ENCODE measurements at places on chromosomes 7 and 10. TPM values are rescaled to one million over a fixed set of nuclear protein-coding genes. Genes with fewer than 3 reads are reported as not detected.

DNA sequence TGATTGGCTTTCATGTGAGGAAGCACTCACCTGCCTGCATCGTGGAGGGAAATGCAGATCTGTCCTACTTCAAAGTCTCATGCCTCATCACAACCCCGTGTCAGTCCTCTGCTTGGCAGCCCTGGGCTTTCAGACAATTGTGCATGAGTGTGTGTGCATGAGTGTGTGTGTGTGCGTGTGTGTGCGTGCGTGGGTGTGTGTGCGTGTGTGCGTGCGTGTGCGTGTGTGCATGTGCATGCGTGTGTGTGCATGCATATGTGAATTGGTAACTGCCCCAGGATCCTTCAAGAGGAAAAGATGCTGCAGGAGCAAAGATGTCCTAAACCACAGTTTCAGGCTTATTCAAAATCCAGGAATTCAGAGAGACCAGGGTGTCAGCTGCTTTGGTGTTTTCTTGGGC lies 71.3 kb downstream of the LANCL2 start:
- DNase-seq: no peak
- no peaks in the 10 kb centered on the region for H3K27me3 ChIP-seq
- H3K4me1 ChIP-seq: peaks cover 21% of the 10 kb centered on the region
- no peak overlapping the region for H3K27ac ChIP-seq
- no peaks in the 10 kb centered on the region for H3K36me3 ChIP-seq
- no peak overlapping the region for H3K4me3 ChIP-seq

- peaks cover 12% of the 10 kb centered on the region for H3K36me3 ChIP-seq
- H3K4me3 ChIP-seq: no peak overlapping the region
- H3K27ac ChIP-seq: no peak overlapping the region
- H3K4me1 ChIP-seq: peaks cover 20% of the 10 kb centered on the region
- no peaks in the 10 kb centered on the region for H3K27me3 ChIP-seq
Observed at GRCh38 chr7:2440608-2441245, 35.5 kb downstream of the GRIFIN start.

GRCh38 chr10:72276013-72276387 lies 2.3 kb downstream of the DDIT4 start:
- H3K27me3 ChIP-seq: no peaks in the 10 kb centered on the region
- H3K4me3 ChIP-seq: peak overlapping the region; percentile 88
- DNase-seq: no peak
- peaks cover 46% of the 10 kb centered on the region for H3K4me1 ChIP-seq

The TRUB1 gene
- 18.7 TPM for total RNA-seq

DNA sequence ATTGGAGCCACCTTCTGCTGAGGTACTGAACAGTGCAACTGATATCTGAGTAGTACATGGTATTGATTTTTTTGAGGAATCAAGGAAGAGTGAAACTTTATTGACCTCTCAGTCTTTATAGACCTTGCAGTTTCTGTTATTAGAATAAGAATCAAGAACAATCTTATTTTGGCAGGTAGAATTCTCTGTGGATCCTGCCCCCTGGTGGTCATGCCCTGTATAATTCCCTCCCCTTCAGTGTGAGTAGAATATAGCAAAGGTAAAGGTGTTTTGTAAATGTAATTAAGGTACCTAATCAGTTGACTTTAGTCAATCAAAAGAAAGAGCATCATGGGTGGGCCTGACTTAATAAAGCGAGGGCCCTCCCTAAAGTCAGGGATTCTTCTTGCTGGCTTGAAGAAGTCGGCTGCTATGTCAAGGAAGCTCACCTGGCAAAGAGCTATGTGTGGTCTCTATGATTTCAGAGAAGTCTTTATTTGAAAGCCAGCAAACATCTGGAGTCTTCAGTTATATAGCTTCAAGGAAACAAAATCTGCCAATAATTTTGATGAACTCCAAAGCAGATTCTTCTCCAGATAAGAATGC lies 142.8 kb downstream of the LSM5 start:
- no peaks in the 10 kb centered on the region for H3K36me3 ChIP-seq
- H3K4me3 ChIP-seq: no peak overlapping the region
- no peaks in the 10 kb centered on the region for H3K4me1 ChIP-seq
- peaks cover 17% of the 10 kb centered on the region for H3K27me3 ChIP-seq
- H3K27ac ChIP-seq: no peak overlapping the region

- H3K4me1 ChIP-seq: no peaks in the 10 kb centered on the region
- no peak for DNase-seq
- no peaks in the 10 kb centered on the region for H3K36me3 ChIP-seq
- H3K27me3 ChIP-seq: peaks cover 14% of the 10 kb centered on the region
Observed at GRCh38 chr10:97157578-97158095, 28.1 kb downstream of the SLIT1 start.

DNA sequence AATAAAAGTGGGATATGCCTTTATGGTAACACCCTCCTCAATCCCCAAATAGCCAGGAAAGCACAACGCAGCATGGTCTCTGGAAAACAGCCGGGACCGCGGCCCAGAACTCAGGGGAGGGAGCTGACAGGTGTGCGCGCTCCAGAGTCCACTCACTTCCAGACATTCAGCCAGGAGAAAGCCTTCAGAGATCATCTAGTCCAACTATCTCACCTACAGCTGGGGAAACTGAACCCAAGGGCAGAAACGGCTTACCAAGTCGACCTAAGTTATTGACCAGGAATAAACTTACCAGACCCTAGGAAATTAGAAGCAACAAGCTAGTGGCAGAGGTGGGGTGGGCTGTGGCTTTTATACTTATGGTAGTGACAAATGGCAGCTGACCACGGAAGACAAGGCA lies 16.4 kb downstream of the GSDME start:
- no peak overlapping the region for H3K4me3 ChIP-seq
- H3K4me1 ChIP-seq: peaks cover 64% of the 10 kb centered on the region
- H3K36me3 ChIP-seq: peaks cover 12% of the 10 kb centered on the region
- H3K27ac ChIP-seq: peak overlapping the region; percentile 99
- DNase-seq: no peak

DNA sequence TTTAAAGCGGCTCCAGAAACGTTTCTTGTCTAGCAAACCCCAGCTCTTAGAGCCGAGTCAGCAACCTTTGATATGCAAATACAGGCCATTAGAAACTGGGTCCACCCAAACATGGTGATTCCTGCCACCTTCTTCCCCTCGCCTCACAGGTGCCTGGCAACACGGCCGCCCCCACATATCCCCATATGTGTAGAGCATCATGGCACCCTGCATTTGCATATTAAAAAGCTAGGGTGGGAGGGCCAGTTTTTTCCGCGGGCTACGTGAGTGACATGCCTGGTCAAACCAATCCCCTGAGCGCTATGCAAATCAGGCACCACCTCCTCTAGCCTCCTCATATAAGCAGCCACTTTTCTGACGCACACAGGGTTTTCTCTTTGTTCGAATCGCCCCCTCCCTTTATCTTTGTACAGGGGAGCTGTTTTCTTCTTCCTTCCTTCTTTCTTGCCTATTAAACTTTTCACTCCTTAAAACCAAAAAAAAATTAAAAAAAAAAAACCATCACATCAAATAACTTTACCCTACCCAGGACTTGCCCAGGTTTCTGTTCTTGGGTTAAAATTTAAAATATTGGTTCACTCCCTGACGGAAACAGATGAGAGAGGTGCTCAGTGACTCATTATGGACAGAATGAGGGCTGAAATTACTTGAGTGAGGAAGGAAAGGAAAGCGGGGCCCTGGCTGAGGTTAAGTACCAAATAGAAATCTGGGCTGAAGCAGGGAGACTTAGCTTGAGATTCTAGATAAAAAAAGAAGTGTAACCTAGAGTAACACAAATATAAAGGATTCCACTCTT lies 59.8 kb downstream of the COA1 start:
- H3K36me3 ChIP-seq: peaks cover 2% of the 10 kb centered on the region
- no peak for DNase-seq
- H3K4me1 ChIP-seq: peaks cover 38% of the 10 kb centered on the region
- H3K27ac ChIP-seq: peak overlapping the region; percentile 57
- H3K4me3 ChIP-seq: no peak overlapping the region

- no peak overlapping the region for H3K4me3 ChIP-seq
- no peak overlapping the region for H3K27ac ChIP-seq
- H3K4me1 ChIP-seq: no peaks in the 10 kb centered on the region
- peaks cover 9% of the 10 kb centered on the region for H3K27me3 ChIP-seq
- H3K36me3 ChIP-seq: no peaks in the 10 kb centered on the region
Observed at GRCh38 chr7:135335628-135336139, 102.0 kb downstream of the STRA8 start.

DNA sequence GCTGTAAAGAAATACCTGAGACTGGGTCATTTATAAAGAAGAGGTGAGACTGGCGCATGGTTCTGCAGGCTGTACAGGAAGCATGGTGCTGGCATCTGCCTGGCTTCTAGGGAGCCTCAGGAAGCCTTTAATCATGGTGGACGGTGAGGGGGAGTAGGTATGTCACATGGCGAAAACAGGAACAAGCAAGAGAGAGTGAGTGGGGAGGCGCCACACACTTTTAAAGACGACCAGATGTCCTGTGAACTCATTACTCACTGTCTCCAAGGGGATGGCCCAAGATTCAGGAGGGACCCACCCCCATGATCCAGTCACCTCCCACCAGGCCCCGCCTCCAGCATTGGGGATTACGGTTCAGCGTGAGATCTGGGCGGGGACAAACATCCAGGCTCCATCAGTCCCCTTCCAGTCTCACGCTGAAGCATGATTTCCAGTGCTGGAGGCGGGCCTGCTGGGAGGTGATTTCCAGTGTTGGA lies 3.2 kb downstream of the ZNF316 start:
- no peak overlapping the region for H3K4me3 ChIP-seq
- H3K36me3 ChIP-seq: peaks cover 10% of the 10 kb centered on the region
- DNase-seq: no peak

The SPOCK2 gene
- total RNA-seq: 0.32 TPM

DNA sequence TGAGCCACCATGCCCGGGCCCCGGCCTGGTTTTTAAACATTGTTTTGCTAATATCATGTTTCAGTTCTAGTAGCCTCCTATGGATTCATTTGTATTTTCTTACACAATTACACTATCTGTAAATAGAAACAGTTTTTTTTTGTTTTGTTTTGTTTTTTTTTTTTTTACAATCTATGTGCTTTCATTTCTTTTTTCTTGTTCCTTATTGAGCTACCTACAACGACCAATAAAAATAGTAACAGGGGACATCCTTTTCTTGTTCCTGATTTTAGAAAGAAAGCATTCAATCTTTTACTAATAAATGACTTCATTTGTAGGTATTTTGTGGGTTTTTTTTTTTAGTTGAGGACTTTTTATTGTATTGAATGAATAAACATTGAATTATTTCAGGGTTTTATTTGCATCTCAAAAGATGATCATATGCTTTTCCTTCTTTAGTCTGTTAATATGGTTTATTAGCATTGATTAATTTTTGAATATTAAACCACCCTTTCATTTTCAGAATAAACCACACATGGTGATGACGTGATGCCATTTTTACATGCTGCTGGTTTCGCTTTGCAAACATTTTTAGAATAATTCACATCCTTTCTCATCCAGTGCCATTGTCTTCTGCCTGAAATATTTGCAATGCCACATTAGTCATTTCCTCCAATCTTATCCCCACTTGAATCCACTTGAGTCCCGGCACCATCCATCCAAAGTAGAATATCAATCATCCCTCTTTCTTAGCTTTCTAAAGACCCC lies 18.1 kb upstream of the AKR1E2 start:
- peak overlapping the region; percentile 43 for H3K27ac ChIP-seq
- no peak for DNase-seq
- H3K4me3 ChIP-seq: no peak overlapping the region
- no peaks in the 10 kb centered on the region for H3K36me3 ChIP-seq
- no peaks in the 10 kb centered on the region for H3K27me3 ChIP-seq

- H3K36me3 ChIP-seq: no peaks in the 10 kb centered on the region
- peaks cover 11% of the 10 kb centered on the region for H3K4me1 ChIP-seq
- no peak overlapping the region for H3K27ac ChIP-seq
- no peak overlapping the region for H3K4me3 ChIP-seq
Observed at GRCh38 chr7:41224063-41224763, 478.7 kb downstream of the INHBA start.

DNA sequence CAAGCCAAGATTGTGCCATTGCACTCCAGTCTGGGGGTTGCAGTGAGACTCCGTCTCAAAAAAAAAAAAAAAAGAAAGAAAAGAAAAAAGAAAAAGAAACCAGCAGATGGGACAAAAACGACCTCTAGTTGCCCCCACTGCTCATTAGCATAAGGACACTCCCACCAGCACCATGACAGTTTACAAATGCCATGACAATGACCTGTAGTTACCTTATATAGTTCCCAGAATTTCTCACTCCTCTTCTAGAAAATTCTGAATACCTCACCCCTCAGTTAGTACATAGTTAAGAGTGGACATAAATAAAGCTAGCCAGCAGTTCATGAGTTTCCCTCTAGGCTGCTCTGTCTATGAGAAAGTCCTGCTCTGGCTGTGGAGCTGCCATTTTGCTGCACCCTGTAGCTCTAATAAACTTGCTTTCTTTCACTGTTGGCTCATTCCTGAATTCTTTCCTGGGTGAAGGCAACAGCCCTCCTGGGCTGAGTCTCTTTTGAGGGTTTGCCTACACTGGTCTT lies 276.8 kb upstream of the AKR1E2 start:
- peaks cover 8% of the 10 kb centered on the region for H3K4me1 ChIP-seq
- no peaks in the 10 kb centered on the region for H3K36me3 ChIP-seq
- no peak overlapping the region for H3K27ac ChIP-seq
- no peak overlapping the region for H3K4me3 ChIP-seq
- H3K27me3 ChIP-seq: no peaks in the 10 kb centered on the region
- DNase-seq: no peak

DNA sequence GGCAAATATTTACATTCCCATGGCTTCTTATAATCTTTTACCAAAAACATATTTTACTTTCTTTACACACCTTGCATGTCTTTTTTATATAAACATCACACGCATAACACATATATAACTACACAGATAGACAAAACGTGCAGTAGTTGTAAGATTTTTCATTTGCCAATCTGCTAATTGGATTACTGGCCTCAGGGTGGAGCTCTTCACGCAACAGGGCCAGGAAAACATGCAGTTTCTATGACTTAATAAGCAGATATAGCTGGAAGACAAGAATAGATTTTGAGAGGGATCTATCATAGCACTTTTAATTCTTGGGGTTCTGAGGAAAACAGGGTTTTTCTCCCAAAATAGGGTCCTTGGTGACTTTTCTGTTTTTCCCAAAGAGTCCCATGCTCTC lies 12.7 kb downstream of the ACADSB start:
- no peaks in the 10 kb centered on the region for H3K4me1 ChIP-seq
- H3K4me3 ChIP-seq: no peak overlapping the region
- H3K27me3 ChIP-seq: no peaks in the 10 kb centered on the region
- no peak for DNase-seq
- no peaks in the 10 kb centered on the region for H3K36me3 ChIP-seq
- H3K27ac ChIP-seq: no peak overlapping the region

DNA sequence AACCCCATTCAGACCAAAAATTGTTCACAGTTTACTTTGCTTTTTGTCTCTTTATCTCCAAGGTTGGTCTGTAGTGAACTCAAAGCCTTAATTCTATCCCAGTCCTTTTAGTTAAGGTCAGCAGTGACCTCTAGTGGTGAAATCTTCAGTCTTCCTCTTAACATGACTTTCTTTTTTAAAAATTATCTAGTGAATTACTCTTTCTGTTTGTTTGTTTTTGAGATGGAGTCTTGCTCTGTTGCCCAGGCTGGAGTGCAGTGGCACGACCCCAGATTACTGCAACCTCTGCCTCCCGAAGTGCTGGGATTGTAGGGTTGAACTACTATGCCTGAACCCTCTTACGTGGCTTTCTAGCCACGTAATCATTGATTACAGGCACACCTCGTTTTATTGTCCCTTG lies 25.0 kb downstream of the ZNF487 start:
- no peak overlapping the region for H3K4me3 ChIP-seq
- H3K27ac ChIP-seq: no peak overlapping the region
- H3K27me3 ChIP-seq: no peaks in the 10 kb centered on the region
- no peak for DNase-seq
- no peaks in the 10 kb centered on the region for H3K4me1 ChIP-seq

The FAM204A gene
- total RNA-seq: 76.2 TPM
